ENCODE measurements at places on chromosomes 4 and X. TPM values are rescaled to one million over a fixed set of nuclear protein-coding genes. Genes with fewer than 3 reads are reported as not detected.

Gene FDCSP
- total RNA-seq = not detected

Gene SLITRK2
- total RNA-seq = 0.11 TPM

Gene ZNF732
- total RNA-seq = 1.4 TPM

Gene DOK7
- total RNA-seq = 0.80 TPM

Gene C4orf54
- total RNA-seq = 0.27 TPM

Gene BGN
- 11.4 TPM for total RNA-seq

Gene TKTL2
- not detected for total RNA-seq

Gene CYTL1
- total RNA-seq = 0.90 TPM

Gene RNF212
- 2.3 TPM for total RNA-seq

Gene PPARGC1A
- 48.4 TPM for total RNA-seq

Gene MAGED4
- 1.8 TPM for total RNA-seq

Gene RBM47
- total RNA-seq = 279 TPM

Gene NIPAL1
- total RNA-seq = 47.9 TPM

Gene SFRP2
- 8.7 TPM for total RNA-seq

Gene EMCN
- 7.1 TPM for total RNA-seq

Gene SLIT2
- 4.4 TPM for total RNA-seq

Gene SCLT1
- 13.9 TPM for total RNA-seq

Gene RBMXL3
- not detected for total RNA-seq

Gene ACE2
- total RNA-seq = 38.7 TPM

Gene NXF3
- not detected for total RNA-seq

Gene GPR101
- total RNA-seq = not detected

Gene TCEAL7
- 0.82 TPM for total RNA-seq

Gene PCDH11X
- total RNA-seq = 0.15 TPM

Gene KLB
- 0.40 TPM for total RNA-seq

Measured in colonic mucosa (tissue), 4 donors.